Hepatic stellate cell (primary cell): ENCODE measurements at places on chromosomes 12 and 14.
A peak's percentile ranks its signal among the peaks of the same experiment; 100 is the strongest.

DNA sequence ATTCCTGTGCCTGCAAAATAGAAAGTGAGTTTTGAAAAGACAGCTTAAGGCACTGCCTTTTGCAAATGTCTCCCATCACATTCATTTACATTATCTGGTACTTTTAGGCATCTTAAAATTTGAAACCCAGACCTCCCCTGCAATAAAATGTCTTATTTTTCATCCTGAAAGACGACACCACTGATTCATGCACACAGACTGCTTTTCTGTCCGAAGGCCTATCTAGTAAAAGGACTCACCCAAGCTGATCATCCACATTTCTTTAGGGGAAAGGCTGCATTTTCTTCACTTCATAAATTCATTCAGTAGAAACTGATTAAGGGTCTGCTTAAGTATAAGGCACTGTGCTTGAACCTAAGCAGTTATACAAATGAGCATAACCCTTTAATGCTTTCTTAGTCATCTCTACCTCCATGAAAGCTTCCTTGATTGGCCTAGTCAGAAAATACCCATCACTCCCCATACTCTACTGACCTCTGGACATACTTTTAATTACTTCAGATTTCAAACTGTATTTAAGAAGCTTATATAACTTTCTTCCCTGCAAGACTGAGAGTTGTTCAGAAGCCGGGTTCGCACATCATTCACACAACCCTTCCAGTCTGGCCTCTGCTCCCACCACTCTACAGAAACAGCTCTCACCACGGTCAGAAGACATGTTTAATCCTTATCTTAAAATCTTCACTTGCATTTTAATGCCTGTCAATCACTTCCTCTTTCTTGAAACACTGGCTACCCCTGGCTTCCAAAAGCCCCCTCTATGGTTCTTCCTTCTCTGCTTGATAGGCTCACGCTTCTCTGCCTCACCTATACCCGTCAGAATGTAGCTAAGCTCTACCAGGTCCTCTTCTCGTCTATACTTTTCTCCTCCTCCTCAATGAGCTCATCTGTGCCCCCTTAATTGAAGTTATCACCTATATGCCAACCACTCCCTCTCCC lies 288.6 kb downstream of the MED13L start:
- no peak for DNase-seq

DNA sequence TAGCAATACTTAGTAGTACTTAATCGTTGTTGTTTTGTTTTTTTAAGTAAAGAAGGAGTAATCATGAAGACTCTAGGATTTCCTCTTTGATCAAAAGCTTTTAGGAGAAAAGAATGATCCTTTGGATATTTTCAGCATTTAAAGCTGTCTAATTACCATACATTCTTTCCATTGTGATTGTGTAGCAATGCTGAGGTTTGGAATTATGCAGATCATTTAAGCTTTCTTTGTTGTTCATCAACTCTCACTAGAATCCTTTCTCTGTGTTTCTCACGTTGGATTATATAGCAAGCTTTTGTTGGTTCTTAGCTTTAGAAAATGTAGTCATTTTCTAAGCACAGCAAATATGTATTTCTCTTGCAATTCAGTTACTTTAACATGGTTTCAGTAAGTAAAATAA lies 25.8 kb downstream of the CCDC91 start:
- no peak for DNase-seq

- DNase-seq: peak; percentile 42
Measured at GRCh38 chr12:108696111-108696995, 35.0 kb downstream of the CORO1C start.

DNA sequence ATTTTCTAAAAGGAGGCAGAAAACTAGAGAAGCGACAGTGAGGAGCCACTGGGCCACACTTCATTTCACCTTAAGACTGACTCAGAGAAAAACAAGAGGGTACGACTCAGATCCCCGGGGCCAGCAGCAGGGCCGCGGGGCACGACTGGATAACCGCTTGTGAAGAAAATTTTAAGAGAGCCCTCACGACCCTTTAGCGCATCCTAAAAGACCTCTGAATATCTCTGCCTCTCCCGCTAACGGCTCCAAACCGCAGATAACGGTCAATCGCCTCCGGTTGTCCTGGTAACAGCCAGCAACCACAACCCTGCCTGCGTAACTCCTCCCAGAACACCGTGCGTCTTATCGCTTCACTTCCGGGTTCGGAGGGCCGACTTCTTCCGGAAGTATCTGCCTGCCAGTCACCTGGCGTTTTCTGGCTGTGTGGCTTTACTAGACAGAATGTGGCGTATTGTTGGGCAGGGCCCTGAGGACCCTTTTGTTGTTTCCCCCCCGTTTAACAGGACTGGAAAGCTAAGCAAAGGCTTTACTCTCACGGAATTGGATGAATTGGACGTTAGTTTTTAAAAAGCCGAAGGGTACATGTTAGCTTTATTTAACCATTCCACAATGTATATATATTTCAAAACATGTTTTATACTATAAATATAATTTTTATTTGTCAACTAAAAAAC lies 5.4 kb upstream of the ATP23 start:
- peak; percentile 89 for DNase-seq

- DNase-seq: no peak
Measured at GRCh38 chr14:29236848-29237247, 470.3 kb downstream of the FOXG1 start.

GRCh38 chr12:15777355-15778012 lies 11.7 kb downstream of the EPS8 start:
- no peak for DNase-seq

- DNase-seq: no peak
Measured at GRCh38 chr14:77100961-77101360, 2.9 kb downstream of the CIPC start.

GRCh38 chr14:34643361-34643760 lies 13.4 kb upstream of the SNX6 start:
- no peak for DNase-seq

- no peak for DNase-seq
Measured at GRCh38 chr12:109460538-109460937, 16.6 kb downstream of the KCTD10 start.

DNA sequence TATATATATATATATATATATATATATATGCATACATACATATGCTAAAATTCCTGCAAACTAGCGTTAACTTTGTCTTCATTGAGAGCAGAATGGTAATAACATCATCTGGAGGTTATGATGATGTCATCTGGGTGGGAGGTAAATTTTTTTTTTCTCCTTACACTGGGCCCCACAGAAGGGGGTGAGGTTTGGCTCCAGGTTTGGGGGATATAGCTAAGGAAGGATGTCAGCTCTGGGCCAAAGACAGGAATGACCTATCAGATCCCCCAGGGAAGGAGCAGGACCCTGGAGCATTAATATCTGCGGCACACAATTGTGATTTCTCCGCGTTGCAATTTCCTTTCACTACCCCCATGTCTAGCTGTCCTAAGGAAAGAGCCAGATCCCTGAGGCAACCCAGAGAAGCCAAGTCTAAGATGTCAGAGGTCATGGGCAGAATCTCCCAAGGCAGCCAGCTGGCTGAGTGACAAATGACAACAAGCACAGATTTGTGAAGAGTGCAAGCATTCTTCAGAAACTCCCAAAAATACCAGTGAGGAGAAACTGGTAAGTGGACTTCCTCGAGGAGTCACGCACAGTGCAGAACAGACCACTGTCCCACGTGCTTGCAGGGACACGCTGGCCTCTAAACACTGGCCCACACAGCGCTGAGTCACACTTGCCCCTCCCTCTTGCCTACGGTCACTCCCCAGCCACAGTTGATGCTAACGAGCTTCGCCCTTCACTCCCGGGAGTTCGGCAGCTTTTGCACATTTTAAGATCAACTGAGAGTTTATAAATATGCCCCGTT lies 9.9 kb downstream of the UBC start:
- peak; percentile 94 for DNase-seq

DNA sequence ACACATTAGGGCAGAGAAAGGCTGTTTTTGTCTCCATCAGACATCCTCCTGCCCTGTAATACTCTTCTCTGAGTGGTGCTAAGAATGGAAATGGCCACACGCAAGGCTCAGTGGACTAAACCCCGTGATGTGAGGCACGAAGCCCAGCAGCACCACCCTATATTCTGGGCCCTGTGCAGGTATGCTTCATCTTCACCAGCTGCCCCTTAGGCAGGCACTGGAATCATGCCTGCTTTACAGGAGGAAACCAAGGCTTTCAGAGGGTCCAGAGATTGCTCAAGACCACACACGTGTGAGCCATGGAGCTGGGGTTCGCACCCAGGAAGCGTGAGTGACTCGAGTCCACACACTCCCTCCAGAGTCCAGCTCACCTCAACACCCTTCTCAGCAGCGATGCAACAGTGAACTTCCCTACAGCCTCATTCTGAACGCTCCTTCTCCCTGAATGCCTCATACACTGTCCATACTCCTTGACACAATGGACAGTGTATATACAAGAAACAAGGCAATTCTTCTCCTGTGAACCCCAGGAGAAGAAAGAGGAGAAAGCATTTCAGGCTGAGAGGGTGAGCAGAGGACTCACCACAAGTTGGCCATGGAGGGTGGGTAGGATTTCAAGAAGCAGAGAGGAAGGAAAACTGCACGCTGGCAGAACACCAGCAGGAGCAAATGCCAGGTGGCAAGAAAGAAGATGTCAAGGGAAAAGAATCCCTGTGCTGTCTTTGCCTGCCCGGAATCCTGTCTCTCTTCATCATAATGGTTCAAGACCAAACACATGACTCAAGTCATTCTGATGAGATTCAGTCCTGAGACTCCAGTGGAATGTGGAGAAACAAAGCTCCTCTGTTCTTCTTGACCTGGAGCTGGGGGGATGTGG lies 39.1 kb downstream of the NT5DC3 start:
- DNase-seq: no peak

- no peak for DNase-seq
Measured at GRCh38 chr12:127052511-127053232, 1214.3 kb upstream of the TMEM132C start.

DNA sequence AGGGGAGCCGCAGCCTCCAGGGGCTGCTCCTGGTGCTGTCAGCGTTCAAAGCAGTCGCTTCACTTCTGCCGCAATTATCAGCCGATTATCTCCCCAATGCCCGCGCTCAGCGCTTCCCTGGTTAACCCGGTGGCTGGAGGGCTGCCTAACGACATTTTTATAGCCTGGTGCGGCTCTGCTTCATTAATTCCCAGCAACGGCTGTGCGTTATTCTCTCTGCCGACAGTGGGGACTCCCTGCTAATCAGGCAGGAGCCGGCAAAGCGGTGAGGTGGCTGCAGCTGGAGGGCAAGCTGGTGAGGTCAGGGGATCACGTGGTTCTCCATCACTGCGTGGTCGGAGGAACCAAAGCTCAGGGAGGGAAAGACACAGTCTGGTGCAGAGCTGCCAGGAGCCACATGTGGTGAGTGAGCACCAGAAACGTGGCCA lies 62.9 kb downstream of the GLRX5 start:
- no peak for DNase-seq

- DNase-seq: peak; percentile 2
Measured at GRCh38 chr12:40946612-40947194, 241.4 kb upstream of the PDZRN4 start.

GRCh38 chr12:51076236-51076930 lies 7.0 kb downstream of the CSRNP2 start:
- no peak for DNase-seq

- DNase-seq: no peak
Measured at GRCh38 chr12:56699020-56699661, 11.1 kb upstream of the PTGES3 start.

DNA sequence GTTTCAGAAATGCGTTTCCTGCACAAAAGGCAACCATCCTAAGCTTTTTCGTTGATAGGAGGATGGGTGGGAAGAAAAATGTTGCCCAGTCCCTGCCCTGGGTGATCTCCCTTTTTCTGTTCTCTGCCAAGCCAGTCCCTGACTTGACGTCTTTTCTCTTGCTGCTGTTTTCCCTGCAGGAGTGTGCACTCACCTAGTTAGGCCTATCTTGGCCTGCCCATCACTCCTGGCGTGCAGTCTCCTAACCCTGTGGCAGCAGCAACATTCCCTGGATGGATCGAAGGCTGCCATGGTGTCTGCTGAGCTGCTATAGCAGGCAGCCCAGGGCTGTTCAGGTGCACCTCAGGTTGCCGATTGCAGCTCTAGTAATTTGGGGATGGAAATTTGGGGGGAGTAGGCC lies 1.2 kb downstream of the UNC119B start:
- no peak for DNase-seq

DNA sequence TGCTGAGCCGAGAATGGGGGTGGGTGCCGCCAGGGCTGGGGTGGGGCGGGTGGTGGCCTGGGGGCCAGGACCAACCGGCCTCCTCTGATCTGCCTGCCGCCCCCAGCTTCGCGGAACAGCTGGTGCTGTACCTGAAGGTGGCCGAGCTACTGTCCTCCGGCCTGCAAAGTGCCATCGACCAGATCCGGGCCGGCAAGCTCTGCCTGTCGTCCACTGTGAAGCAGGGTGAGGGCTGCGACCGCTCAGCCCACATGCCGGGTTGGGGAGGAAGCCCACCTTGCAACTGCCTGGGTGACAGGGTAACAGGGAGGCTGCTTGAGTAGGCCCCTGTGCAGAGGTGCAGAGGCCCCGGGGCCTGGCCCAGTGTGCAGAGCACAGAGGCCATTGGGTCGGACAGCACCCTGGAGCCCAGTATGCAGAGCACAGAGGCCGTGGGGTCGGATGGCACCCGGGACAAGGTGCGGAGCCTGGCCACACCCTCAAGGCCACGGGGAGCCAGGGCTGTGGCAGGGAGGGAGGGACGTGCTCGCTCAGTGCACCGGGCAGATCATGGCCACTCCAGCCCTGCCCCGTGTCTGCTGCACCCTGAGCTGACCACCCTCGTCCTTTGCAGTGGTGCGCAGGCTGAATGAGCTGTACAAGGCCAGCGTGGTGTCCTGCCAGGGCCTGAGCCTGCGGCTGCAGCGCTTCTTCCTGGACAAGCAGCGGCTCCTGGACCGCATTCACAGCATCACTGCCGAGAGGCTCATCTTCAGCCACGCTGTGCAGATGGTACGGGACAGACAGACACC lies 9.5 kb upstream of the PUS1 start:
- DNase-seq: no peak

DNA sequence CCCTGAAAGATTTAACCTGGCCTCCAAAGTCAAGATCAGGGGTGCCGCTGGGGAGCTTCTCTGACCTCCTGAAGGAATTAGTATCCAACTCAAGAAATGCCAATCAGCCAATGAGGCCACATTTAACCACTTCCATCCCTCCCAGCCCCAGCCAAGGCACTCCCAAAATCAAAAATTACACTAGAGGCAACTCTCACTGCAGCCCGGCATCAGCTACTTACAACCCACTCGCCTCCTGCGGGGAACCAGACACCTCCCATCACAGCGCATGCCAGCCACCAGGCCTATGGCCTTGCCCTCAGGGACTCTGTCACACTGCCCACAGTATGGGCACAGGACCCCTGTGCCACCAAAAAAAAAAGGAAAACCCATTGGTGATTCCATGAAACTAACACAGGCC lies 62.3 kb upstream of the DDX11 start:
- DNase-seq: no peak

DNA sequence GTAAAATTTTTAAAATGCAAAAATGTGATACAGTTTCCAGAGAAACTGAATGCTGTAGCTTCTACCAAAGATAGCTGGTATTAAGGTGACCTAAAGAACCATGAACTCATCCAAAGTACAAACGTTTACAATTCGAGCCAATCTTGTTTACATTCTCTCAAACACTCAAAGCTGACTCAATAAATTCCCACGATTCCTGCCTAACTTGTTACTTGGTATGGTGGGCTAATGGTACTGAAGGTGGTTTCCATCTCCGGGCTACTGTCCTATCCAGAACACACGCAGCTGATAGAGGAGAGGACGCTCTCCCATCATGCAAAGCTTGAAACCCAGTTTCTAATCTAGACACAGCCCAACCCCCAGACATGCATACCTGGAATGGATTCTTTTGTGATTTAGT lies 31.5 kb downstream of the RAD9B start:
- no peak for DNase-seq

- DNase-seq: no peak
Measured at GRCh38 chr14:79028281-79028680, 858.1 kb downstream of the NRXN3 start.

- DNase-seq: no peak
Measured at GRCh38 chr12:118359541-118359915, 13.2 kb downstream of the TAOK3 start.
